ENCODE measurements at places on chromosomes 7 and 10.

GRCh38 chr10:31368724-31369123 lies 49.7 kb downstream of the ZEB1 start:
- DNase-seq = no peak

- no peak for DNase-seq
Observed at GRCh38 chr7:158443688-158444483, 143.7 kb downstream of the PTPRN2 start.

GRCh38 chr7:7017707-7018280 lies 164.6 kb upstream of the C1GALT1 start:
- no peak for DNase-seq

GRCh38 chr10:88832376-88832775 lies 19.3 kb downstream of the ANKRD22 start:
- no peak for DNase-seq

DNA sequence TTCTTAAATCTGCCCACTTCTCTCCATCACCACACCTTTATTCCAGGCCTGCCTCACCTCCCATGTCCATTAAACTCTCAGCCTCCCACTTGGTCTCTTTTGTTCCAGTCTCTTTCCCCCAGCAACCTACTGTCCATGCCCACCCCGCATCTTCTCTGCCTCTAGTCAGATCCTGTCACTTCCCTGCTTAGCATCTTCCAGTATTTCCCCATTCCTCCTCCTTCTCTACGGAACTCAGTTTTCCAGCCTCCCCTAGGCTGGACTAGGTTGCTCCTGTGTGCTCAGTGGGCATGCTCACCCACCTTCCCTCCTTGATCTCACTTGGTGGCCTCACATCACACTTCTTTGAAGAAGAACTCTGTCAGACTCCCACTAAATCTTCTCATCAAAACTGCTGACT lies 179.8 kb downstream of the BAMBI start:
- DNase-seq = no peak

DNA sequence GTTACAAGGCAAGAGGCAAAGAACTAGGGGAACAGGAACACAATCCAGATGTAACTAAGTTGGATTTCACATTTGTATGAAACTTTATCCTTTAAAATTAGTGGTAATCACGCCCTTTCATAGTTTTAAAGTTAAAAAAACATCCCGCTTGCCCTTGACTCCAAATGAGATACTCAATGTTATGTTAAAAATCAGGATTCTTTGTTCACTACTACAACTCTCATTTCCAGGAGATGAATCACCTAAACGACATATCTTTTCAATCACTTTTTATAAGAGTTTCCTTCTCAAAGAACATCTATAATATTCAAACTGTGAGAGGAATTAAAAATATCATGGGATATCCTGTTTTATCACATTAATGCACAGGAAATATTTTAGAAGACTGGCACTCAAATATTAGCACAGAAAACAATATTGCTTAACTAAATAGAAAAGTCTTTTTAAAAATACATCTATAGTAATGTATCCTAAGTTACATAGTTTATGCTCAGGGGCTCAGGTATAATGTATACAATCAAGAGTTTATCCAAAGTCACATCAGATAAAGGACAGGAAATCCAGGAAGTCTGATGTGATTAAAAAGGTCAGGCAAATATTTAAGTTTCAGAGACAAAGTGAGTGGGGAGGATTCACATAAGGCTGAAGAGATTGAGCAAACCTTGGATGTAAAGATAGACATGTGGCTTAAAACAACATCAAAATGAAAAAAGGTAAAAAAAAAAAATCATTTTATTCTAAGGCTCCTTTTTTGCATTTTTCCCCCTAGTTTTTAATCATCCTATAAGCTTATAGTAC lies 41.9 kb downstream of the CADPS2 start:
- DNase-seq = no peak

DNA sequence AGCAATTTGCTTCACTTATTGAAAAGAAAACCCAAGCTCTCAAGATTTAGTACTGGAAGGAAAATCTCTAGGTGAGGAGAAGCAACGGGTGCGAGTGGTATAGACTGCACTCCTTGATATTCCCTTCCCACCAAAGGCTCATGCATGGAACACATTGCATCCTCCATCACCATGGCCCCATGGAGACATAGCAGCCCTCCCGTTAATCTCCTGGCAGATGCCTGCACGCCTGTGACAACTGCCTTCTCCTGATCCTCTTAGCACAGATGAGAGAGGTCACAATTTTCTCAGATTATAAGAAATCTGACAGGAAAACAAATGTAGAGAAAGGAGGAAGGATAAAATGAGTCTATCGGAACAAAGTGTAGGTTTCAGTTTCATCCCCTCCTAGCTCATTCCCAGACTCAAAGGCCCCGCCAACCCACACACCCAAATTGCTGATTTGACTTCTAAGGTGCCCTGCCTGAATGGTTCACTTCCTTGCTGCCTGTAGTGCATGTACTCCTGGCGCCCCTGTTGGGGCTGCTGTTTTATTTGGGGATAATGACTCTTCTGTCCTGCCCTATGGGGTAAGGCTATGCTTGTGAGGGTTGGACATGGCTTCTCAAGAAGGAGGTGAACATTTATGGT lies 50.0 kb downstream of the PLXNA4 start:
- DNase-seq = no peak

GRCh38 chr10:71660313-71660712 lies 59.3 kb downstream of the C10orf105 start:
- DNase-seq = no peak

DNA sequence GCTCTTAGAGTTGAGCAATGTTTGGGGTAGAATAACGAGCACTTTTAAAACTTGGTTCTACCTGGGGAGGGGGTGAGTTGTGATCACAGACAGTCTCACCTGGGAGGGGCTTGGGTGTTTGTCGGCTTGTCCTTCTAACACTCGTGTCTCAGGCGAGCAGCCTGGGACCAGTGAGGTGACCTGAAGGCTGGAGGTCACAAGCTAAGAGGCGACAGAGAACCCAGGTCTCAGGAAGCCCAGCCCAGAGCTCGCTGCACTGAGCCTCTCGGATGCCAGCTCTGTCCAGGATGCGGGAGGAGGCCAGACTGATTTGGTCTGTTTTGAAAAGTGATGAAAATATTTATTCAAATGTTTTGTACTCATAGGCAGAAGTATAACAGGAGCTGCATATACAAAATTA lies 11.8 kb downstream of the HTRA1 start:
- DNase-seq = no peak

GRCh38 chr10:42491001-42491592 lies 147.3 kb downstream of the ZNF33B start:
- no peak for DNase-seq

DNA sequence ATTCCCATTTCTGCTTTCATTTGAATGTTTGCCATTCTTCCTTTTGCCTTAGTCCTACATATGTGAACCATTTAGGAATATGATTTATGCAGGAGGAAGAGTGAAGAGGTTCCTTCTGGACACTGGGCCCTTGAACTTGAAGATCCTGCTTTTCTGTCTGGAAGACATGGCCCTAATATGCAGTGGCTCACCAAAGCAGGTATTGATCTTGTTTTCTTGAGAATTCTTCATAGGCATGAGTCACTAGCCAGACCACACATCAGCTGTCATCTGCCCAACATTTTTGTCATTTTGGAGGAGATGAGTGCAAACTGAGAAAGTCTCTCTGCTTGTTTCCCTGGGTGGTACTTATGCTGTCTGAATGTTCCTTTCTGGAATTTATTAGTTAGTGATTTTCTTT lies 382.6 kb downstream of the LRMDA start:
- no peak for DNase-seq

DNA sequence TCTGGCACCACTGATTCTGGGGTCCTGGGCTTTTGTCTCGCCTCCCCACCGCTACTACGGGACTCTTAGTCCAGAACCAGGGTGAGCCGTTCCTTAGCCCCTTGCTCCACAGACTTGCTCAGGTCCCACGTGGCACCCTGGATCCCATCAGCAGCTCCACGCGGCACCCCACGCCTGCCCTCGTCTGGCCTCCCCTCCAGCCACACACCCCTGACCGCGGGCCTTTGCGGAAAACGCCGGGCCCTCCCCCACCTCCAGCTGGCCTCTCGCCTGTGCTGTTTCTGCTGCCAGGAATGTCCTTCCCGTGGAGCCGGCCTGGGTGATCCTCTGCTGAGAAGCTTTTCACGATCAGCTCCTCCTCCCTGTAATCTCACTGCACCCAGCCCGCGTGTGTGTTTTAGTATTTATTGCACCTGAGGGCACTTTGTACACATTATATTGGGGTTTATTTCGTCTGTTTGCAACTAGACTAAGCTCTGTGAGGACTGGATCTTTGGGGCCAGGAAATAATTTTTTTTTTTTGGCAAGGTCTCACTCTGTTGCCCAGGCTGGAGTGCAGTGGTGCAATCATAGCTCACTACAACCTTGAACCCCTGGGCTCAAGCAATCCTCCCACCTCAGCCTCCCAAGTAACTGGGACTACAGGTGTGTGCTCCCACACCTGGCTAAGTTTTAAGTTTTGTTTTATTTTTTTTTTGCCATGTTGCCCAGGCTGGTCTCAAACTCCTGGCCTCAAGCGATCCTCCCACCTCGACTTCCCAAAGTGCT lies 10.5 kb upstream of the TTYH3 start:
- DNase-seq = no peak

DNA sequence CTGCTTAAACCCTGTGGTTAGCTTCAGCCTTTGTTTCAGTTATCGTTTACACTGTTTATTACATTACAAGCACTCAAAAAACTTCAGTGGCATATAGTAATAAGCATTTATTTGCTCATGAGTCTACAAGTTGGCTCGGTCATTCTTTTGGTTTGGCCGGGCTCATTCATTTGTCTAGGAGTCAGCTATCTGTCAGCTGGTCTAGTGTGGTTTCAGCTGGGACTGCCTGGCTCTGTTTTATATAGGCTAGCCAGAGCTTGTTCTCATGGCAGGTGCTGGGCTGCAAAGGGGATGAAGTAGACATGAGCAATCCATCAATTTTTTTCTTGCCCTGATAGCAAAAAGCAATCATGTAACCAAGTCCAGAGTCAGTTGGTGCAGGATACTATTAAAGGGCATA lies 103.6 kb downstream of the MKLN1 start:
- DNase-seq = no peak

DNA sequence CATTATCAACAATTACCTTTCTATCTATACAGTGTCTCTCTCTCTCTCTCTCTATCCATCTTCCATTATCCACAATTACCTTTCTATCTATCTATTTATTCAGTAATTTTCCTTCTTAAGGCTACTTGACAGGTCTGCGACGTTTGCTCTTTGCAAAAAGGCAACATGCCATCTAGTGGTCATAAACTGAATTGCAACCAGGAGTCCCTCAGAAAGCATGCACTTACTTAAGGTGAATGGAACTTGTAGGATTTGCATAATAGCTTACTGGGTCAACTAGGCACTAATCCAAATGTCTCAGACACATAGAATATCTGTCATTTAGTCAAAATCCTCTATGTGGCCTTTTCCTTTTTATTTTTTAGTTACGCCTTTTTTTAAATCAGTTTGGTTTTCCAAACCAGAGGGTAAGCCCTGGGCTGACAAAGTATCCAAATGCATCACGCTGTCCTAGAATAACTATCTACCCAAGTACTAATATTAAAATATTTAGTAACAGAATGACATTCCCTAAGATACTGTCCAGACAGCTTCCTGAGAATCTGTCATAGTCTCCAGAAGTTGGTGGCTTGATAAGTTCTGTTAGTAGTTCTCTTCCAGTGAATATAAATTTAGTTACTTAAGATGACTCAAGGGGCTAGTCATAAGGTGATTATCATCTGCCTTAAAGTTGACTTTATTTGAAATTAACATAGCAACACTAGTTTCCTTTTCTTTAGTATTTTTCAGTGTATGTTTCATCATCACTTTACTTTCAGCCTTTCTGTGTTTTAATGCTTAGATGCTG lies 208.3 kb downstream of the PPP1R3A start:
- DNase-seq = peak; percentile 7

DNA sequence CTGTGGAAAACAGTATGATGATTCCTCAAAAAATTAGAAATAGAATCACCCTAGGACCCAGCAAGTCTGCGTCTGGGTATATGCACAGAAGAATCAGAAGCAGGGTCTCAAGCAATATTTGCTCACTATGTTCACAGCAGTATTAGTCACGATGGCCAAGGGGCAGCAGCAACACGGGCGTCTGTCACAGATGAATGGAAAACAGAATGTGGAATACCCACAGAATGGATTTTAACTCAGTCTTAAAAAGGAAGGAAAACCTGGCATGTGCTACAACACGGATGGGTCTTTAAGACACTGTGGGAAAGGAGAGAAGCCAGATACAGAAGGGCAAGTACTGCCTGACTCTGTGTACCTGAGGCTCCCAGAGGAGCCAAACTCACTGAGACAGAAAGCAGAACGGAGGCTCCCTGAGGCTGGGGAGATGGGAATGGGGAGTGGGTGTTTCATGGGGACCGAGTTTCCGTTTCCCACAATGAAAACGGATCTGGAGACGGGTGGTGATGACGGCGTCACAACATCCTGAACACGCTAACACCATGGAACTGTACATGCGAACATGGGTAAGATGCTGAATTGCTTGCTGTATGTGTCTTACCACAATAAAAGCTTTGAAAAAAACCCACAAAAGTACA lies 36.7 kb upstream of the INPP5A start:
- DNase-seq = no peak

GRCh38 chr10:95474228-95475002 lies 86.8 kb downstream of the SORBS1 start:
- no peak for DNase-seq

- DNase-seq = no peak
Observed at GRCh38 chr10:79140855-79141254, 72.1 kb downstream of the ZMIZ1 start.

- no peak for DNase-seq
Observed at GRCh38 chr7:103989200-103989784, at the start of gene RELN. RELN (minus strand) TSS chr7:103989658; CDS start chr7:103989356, 302 bp downstream.

GRCh38 chr10:108358912-108359311 lies 1194.4 kb upstream of the SORCS1 start:
- no peak for DNase-seq

DNA sequence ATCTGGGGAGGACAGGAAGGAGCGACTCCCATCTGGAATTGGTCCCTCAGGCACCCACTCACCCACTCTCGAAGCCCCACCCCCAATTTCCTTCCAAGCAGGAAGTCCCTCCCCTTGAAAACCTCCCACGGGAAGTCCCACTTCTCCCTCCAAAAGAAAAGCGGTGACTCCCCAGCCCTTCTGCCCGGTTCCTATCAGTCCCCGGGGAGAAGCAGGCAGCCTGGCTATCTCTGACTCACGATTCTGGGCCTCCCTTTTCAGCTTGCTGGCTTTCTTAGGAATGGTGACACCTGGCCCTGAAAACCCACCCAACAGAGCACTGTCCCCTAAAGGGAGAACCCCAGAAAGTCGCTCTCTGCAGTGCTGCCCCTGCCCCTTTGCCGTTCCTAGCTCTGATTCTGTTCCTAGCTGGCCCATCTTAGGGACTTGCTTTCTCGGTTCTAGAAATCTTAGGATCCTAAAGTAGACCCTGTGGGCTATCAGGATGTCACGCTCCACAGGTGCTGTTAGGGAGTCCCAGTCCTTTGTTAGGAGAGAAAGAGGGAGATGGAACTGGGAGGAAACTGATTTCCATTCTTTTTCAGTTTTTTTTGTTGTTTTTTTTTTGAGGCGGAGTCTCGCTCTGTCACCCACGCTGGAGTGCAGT lies 6.0 kb downstream of the TSC22D4 start:
- DNase-seq = no peak

GRCh38 chr7:8982338-8982992 lies 549.1 kb downstream of the NXPH1 start:
- no peak for DNase-seq

- no peak for DNase-seq
Observed at GRCh38 chr10:75883081-75884072, 452.0 kb downstream of the LRMDA start.

- no peak for DNase-seq
Observed at GRCh38 chr10:5047912-5048628, 44.4 kb upstream of the AKR1C2 start.

All from bone marrow (tissue), 2 donors.